ENCODE measurements at places on chromosomes 7 and 10.

DNA sequence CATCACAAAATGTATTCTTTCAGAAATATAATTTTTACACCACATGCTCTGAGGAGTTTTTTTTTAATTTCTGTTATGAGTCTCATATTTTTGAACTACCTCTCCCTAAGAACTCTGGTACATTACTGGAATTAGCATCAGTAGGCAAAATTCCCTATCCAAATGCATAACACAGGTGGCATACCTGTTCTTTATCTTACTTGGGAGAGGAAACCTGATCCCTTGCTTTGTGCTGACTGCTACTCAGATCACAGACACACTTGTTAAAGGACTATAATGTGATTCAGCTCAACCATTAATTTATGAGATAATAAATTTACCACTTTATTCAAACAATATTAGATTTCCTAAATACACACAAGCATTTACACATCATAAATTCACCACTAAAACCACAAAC is 617.2 kb downstream of the GRM8 start:
- no peak for DNase-seq

DNA sequence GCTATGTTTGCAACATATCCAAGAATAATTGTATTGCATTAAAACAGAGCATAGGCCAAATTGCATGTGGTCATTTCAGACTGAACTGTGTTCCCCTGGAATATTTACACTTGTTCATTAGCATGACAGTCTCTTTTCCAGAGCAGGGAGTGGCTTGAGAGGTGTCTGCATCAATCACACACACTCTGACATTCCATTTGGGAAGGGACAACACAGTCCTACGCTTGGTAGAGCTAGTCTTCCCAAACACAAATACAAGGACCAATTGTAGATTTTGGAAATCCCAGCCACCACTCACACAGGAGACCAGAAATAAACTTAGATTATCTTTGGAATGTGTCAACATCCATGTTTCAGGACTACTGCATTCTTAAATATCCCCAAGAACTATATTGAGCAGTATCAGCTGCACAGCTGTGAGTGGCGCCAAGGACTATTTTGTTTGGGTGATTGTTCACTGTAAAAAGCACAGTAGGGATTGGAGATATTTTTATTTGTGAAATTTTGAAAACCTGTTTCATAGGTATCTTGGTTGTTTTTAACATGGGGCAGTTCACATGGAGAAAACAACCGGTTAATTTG is 93.6 kb upstream of the PRR15 start:
- DNase-seq: no peak

GRCh38 chr7:47546733-47547494 is 35.0 kb downstream of the TNS3 start:
- no peak for DNase-seq

GRCh38 chr7:4189131-4189570 is 492.9 kb upstream of the FOXK1 start:
- DNase-seq: no peak

- DNase-seq: no peak
Observed at GRCh38 chr7:48048113-48048512, 12.8 kb downstream of the C7orf57 start.

- DNase-seq: no peak
Observed at GRCh38 chr10:91517394-91517793, 107.2 kb downstream of the HECTD2 start.

DNA sequence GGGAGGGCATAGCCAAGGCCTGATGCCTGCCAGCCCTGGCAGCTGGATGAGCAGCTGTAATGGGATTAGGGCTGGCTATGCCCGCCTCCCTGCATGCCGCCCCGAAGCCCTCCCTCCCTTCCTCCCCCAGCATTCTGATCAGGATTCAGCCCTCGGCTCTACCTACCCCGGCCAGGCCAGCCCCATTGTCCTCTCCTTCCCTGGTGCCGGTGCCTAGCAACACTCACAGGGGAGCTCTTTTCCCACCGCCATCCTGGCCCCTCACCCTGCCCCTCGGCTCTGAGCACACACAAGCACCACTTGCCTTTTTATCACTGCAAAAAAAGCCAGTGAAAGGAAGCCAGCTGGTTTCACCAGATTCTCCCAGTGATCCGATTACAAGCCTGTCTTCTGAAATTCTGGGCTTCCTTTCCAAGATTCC is 9.0 kb upstream of the ADCYAP1R1 start:
- no peak for DNase-seq

Data from B cell (primary cell).